ENCODE measurements at places on chromosomes 16 and 17.

GRCh38 chr17:47120521-47121095 is 68.5 kb downstream of the CDC27 start:
- DNase-seq = no peak

DNA sequence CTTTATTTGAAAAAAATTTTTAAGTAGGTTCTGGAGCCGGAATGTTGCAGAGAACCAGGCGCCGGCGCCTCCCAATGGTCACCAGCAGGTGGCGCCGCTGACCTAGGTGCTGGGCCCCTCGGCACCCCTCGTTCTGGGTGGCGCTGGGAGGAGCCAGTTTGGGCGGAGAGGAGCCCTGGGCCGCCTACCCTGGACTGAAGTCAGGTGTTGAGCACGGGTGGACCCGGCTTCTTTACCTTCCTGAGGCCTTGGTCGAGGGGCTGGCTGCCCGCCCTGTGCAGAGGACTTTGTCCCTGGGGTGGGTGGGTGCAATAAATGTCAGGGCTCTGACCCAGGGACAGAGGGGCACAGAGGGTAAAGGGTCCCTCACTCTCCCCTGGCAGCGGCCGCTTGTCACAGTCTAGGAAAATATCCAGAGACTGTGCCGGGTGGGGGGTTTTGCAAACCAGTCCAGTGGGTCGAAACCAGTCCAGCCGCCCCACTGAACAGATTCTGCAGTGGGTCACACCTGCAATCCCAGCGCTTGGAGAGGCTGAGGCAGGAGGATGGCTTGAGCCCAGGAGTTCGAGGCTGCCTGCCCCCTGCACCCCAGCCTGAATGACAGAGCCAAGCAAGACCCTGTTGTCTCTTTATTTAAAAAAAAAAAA is 30.1 kb upstream of the TNFRSF13B start:
- peak; percentile 93 for DNase-seq

DNA sequence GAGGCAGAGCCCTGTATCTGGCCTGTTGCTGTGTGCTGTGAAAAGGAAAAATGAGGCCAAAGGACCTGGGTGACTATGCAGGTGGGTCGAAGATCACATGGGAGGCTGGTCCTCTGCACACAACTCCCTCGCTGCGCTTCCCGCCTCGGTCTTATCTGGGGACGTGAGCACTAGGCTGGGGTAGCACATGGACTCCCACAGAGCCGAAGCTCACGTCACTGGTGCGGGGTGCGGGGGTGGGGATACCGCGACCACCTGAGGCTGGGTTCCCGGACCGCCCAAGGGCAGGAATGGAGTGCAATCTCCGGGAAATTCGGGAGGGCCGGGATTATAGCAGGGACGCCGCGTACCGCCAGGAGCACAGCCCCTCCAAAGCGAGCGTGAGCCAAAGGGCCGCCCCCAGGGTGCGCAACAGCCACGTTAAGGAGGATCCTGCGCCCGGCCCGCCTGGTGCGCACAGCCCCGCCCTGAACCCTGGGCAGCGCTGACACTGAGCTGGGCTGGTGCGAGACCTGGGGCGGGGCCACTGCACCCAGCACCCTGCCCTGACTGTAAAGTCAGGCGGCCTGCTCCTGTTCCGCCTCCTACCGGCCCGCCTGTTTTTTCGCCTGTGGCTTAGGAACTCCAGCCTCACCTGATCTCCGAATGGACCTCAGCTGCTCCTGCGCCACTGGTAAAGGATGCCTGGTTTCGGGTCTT is 4.8 kb downstream of the MT1A start:
- DNase-seq = peak; percentile 80

- DNase-seq = no peak
Observed at GRCh38 chr16:74568961-74569631, 37.8 kb downstream of the GLG1 start.

GRCh38 chr16:68289621-68290329 is 21.0 kb downstream of the SLC7A6OS start:
- no peak for DNase-seq

DNA sequence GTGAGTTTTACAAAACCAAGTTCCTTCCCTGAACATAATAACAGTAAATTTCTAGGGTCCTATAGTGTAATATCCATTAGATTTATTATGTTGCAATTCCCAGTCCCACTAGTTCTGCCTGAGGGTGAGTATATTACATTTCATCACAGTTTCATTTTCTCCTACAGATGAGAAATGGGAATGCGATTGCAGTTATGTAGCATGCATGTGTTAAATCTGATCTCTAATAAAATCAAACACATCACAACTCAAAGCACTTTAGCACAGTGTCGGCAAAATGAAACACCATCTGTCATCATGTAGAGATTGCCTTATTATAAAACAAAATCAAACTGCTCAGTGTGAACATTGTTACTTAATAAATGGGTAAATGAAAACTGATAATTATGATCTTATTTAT is 180.5 kb upstream of the TOX3 start:
- DNase-seq = no peak

DNA sequence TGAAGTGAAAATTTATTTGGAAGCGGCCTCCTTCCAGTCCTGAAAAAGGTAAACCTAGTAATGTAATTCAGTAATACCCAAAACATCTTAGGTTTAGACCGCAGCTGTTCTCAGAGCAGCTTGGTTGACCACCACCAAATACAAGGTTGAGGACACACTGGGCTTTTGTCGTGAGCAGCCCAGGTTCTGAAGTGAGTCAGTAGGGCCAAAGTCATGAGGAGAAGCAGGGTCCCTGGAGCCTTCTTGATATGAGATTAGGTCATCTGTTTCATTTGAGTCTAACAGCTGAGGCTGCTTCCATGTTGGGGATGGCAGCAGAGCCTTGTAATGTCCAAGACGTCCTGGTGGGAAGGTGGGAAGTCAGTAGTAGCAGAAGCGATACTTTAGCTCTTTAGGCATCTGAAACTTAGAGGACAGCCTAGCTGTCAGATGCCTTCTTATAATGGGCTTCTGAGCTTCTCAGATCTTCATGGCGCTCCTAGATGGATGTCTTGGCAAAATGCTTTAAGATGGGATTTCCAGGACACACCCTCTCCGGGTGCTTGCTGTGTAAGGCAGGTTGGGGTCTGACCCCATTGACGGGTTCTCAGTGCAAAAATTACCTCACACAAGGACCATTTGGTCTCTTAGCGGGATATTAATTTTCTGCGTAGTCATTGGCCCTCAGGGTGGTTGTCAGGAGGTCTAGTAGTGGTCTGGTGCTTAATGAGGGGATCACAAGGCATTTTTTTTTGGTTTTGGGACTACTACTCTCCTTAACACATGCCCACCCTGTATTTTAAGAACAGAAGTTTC is 2.4 kb downstream of the ALKBH5 start:
- no peak for DNase-seq

DNA sequence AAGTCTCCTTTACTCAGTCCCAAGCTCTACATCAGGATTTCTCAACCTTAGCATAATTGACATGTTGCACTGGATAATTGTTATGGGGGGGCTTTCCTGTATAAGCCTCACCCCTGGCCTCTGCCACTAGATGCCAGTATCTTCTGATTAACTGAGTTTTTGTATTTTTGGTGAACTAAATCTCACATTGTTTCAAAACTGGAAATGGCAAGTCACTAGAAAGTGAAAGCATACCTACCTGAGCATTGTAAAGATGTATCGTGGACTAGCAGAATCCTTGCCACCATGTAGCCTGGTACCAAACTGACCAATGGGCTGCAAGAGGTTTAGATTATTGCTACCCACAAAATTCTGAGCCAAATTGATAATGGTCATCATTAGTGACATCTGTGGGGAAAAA is 15.0 kb downstream of the TOP2A start:
- DNase-seq = no peak

DNA sequence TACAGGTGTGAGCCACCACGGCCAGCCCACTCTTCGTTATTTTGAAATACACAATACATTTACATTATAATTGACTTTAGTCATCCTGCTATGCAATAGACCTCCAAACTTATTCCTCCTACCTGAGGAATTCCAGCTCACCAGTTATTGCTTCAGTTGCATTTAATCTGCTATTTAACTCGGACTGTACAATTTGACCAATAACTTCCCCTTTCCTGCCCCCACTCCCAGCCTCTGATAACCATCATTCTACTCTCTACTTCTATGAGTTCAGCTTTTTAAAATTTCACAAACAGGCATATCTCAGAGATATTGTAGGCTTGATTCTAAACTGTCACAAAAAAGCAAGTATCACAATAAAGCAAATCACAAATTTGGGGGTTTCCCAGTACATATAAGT is 157.0 kb downstream of the COPRS start:
- DNase-seq = no peak

DNA sequence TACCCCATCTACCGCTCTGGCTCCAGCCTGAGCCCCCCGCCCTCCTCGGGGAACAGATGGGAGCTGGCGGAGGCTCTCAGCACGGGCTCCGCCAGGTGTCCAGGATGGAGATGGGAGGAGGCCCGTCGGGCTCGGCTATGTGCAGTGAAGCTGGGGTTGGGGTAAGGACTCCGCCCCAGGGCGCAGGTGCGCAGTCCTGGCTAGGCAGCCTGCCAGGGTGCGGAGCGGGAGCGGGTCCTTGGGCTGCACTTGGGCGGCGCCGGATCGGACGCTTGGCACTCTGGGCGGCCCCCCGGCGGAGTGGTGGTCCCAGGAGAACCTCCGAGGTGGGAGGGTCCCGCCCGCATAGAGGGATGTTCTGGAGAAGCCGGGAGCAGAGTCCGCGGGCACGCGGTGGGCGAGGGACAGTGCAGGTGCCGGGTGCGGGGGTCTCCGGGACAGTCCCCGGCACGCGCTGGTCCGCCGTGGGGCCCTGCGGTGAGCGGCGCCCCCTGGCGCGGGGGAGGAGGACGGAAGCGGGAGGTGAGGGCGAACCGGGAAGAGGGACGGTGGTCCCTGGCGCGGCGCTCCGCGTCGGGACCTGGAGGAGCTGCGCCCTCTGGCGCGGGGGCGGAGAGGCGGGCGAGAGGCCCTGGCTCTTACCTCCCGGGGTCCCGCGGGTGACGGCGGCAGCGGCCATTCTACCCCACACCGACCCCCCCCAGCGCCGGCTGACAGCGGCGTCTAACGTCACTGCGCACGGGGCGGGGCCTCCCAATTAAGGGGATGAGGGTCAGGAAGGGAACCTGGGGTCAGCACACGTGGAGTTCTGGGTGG is at the start of gene CAMTA2:
TSS of gene CAMTA2 (minus strand) at position 725 of the 816 bp plus-strand sequence. CDS start 1,453 bp downstream, outside the sequence.
- peak; percentile 97 for DNase-seq

DNA sequence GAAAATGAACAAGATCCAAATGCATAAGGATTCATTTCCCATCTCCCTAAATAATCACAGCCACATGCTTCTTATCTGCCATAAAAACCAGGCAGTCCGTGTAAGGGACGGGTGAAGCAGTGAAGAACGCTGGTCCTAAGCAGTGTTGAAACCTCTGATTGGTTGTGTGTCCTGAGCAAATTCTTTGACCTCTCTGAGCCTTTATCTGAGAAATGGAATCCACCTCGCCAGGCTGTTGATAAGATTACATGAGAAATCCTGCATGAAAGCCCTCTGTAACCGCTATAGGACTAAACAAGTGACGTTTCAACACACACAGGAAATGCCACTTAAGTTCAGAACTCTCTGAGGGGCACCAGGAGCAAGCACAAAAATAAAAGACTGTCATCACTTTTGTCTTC is 26.8 kb downstream of the GAS7 start:
- DNase-seq = no peak

GRCh38 chr16:78473031-78473699 is 373.7 kb downstream of the WWOX start:
- DNase-seq = no peak

DNA sequence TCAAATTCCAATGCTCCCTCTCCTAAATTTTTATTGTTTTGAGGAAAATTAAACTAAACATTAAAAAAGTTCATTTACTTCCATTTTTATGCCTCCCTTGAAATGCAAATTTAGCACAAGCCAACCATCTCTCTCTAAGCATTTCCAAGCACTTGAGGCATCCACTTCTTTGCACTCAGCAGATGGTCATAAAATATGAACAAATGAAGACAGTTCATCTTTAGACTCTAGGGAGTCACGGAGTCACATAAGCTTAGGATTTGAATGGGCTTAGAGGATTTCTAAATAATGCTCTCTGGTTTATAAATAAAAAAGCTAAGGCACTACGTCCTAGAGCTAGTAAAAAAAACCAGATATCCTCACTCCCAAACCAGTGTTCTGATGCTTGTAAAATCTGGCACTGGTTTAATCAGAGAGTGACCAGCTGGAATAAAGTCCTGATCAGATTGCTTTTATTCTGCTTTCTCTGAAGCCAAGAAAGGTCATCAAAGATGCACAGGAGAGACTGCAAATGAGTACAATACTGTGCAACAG is 204.2 kb downstream of the CA10 start:
- DNase-seq = no peak

DNA sequence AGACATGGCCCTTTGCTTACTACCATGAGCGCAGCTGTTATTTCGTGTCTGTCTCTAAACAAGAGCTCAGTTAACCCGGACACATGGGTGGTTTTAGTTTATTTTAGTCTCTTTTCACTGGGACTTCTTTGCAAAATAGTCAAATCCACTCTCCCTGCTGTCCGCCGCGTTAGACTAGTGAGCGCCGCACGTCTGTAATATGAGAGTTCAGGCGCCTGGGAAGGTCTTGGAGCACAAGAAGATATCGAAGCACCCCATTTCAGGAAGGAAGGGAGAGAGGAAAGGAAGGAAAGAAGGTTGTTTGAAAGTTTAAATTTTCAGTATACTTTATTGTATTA is 111.0 kb upstream of the CHMP6 start:
- DNase-seq = peak; percentile 11

DNA sequence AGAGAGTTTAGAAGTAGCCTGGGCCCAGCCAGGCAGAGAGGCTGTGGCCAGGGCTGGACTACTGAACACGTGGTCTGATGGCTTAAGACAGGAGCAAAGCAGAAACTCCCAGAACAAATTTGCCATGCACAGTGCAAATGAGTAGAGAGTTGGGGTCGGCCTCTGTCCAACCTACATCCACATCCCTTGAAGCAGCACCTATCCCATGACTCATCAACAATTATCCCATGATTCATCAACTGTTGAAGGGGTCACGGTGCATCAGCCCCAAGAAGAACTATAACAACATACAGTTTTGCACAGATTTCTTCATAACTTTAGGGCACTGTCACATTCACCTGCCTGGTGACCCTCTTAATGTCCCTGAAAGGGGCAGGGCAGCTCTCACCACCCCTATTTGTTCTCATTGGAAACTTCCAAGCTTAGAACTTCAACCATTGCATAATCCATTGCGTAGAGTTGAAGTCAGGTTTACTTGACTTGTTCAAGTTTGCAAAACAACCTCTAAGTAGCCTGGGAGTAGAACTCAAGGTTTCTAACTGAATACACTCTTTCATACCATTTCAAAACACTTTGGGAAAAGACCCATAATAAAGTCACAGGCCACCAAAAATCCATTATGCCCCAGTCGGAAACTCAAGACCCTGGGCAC is 235.2 kb upstream of the CDH5 start:
- no peak for DNase-seq

- no peak for DNase-seq
Observed at GRCh38 chr16:86700046-86700945, 121.9 kb downstream of the FOXL1 start.

DNA sequence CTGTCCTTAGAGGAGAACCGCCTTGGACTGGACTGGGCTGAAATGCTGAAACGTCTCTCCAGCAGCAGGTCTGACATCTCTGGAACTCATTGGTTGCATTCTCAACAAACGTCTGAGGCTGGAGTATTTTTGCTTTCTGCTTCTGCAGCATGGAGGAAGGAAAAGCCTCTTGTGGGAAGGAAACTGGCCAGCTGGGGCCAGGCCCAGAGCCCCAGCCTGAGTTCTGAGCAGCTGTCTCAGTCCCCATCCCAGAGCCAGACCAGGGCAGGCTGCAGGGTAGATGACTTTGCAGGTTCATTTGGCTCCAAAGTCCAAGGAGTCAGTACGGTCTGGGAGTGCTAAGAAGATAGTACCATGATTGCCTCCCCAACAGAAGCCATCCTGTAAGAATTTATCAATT is 18.3 kb downstream of the TEKT3 start:
- no peak for DNase-seq

- DNase-seq = no peak
Observed at GRCh38 chr16:56246051-56246817, 54.9 kb downstream of the GNAO1 start.

Measured in Right ventricle myocardium inferior (tissue), 1 donor.